Skin of body (tissue), 3 donors: ENCODE measurements at places on chromosomes 2 and 18. TPM values are rescaled to one million over a fixed set of nuclear protein-coding genes. Genes with fewer than 3 reads are reported as not detected.

GRCh38 chr2:171729952-171730317, 42.7 kb downstream of the DYNC1I2 start:
- no peak for DNase-seq

DNA sequence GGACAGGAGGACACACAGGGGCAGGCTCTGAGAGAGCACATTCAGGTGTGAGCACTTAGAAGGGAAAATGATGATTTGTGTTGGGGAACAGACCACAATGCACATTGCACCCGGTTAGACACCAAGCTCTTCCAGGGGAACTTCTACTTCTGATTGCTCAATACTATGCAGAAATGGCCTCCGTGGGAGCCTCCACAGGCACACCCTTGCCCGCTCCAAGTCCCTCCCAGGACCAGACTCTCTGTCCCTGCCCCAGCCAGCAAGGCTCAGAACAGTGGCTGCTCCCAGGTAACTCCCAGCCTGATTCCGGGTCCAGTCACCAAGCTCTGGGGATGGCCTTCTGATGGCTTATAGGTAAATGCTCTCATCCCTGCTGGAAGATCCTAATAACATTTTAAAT, 56.2 kb downstream of the BCL2L11 start:
- no peak for DNase-seq

DNA sequence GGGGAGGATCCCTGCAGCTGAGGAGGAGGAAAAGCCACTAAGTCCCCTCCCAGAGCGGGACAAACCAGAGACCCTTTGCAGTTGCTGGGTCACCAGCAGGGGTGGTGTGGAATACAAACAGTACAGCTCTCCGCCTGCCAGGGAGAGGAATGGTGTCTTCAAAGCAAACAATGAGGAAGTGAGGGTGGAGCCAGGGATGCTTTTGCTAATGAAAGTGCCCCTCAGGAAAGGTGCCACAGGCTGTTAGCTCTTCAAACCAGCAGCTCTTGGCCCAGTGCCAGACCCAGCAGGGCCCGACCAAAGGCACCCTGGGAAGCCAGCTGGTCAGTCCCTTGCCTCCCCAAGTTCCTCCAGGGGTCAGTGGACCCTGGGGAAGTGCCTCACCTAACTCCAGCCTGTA, 102.8 kb downstream of the HIBCH start:
- no peak for DNase-seq

GRCh38 chr2:118386641-118387302, 298.5 kb downstream of the INSIG2 start:
- DNase-seq, result peak; percentile 16

GRCh38 chr2:168348076-168348475, 100.7 kb upstream of the STK39 start:
- DNase-seq, result peak; percentile 19

DNA sequence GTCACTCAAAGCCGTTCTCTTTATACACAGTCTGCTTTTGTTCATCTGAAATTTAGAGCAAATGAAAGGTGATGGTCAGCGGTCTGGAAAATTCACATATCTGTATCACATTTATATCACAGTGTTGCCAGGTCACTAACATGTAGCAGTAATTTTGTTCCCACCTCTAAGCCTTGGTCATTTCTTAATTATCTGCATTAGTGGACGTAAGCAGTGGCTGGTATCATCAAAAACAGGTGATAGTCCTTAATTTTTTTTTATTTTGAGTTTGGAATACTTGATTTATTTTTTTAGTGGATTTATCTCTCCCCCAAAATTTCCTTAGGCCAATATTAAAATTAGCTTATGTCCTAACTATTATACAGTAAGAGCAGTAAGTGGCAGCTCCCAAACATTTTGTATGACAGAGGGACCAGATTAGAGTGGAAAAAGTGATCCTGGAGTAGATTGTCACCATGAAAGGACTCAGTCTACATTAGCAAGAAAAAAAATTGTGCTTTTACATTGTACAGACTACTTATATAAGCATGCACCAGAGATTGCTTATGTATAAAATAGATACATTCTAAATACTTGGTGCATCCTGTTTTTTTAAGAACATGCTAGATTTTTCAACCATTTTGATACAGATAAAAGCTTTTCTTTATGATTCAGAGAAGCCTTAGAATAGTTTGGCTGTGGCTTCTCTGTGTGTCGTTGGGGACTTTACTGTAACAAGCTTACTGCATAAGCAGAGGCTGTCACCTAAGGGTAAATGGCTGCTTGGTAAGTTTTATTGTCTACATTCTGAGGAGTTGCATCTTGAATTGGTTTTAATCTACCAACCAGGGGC, 65.0 kb downstream of the MAPRE2 start:
- no peak for DNase-seq

Gene ANKRD62
- not detected for total RNA-seq

Gene AMER3
- total RNA-seq, result under 0.01 TPM
